ENCODE measurements at places on chromosomes 7 and 10.

DNA sequence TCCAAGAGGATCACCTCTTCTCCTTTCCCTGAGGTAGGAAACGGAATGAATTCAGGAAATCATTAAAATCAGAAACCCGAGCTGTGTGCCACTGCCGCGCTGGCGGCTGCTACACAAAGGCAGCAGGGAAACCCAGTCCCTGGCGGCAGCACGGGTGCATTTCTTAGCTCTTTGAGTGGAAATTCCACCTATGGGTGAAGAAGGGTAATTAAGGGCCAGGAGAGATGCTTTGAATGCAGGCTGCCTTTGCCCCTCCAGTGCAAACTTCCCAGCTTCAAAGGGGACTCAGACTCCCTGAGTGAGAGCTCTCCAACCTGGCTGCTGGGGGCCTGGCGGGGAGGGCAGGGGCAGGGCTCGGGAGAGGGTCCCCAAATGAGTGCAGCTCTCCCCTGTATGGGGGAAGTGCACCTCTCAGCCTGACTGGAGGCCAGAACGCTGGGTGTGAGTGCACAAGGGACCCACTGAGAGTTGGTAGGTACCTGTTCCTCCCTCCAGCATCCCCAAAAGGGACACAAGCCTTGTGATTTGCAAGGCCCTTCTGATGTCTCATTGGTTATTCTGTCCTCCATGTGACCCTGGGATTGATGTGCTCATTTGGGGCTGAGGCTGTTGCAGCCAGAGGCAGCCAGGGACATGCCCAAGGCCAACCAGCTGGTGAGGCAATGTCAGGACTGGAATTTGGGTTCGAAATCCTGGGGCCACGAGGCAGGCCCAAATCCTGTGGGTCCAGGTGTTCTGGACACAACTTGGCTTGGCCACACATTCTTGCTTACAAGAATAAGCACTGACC lies 16.3 kb upstream of the ZMIZ1 start:
- DNase-seq = no peak

DNA sequence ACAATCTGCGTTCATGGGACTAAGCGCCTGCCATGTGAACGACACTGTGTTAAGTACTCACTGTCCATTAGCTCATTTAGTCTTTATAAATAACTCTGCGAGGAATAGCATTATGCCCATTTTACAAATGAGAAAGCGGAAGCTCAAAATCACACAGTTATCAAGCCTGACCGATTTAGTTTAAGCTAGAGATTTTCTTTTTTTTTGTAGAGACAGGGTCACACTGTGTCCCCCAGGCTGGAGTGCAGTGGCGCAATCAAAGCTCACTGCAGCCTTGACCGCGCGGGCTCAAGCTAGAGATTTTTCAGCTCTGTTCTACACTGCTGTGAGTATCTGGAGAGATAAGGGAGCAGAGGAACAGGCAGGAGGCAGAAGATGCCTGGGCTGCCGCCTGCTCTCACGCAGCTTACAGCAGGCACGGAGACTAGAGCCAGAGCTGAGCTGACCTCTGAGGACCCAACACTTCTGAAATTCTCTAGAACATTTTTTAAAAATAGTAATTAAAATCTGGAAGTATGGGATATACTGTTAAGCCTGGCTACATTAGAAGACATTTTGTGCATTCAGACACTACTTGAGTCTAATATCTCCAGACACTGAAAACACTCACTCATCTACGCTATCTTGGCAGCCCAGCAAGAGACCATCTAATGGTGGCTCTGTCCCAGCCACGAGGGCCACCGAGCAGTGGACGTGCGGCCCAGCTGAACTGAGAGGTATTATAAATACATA lies 38.7 kb downstream of the GNA12 start:
- peak; percentile 75 for DNase-seq

DNA sequence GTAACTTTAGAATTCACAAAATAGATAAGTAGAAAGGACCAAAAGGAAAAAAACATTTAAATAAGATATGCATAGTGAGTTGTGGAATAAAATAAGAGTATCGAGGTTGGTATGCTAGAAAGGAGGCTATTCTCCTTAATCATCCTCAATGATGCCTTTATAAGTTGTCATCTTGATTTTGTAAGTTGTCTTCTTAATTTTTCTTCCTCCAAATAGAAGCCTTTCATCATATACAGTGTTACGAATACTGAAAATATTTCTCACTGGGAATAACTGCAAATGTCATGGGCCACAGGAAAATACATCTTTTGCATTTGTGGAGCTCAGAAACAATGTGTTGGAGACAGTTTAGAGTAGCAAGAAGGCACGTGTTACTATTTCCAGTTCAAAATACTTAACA lies 31.5 kb upstream of the PRTFDC1 start:
- peak; percentile 30 for DNase-seq

DNA sequence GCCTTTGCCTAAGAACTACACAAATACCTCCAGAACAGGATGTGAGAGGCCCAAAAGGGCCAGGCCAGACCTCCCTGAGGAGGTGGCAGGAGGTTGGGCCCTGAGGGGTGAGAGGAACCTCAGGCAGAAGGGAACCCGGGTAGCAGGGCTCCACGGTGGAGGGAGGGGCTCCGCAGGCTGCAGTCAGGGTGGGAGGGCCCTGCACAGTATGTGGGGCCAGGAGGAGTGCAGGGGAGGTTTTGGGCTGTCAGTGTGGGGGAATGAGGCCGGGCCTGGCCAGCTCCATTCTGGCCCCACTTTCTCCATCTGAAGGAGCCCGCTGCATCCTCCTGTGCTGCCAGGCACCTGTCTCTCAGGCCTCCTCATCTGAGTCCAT lies 25.9 kb downstream of the DNAJB12 start:
- no peak for DNase-seq

GRCh38 chr10:75954486-75954885 lies 523.1 kb downstream of the LRMDA start:
- DNase-seq = no peak

GRCh38 chr7:142503036-142503435 lies 245.2 kb upstream of the PRSS58 start:
- DNase-seq = no peak

DNA sequence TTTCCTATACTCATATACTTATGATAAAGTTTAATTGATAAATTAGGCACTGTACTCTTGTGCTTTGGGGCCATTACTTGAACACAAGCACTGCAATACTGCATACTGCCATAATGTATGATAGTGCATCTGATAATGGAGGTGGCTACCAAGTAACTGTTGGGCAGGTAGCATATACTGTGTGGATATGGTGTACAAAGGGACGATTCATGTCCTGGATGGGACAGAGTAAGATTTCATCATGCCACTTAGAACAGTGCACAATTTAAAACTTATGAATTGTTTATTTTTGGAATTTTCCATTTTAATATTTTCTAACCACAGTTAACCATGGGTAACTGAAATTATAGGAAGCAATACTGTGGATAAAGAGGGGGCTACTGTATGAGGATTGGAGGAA lies 38.9 kb downstream of the AKAP9 start:
- no peak for DNase-seq

DNA sequence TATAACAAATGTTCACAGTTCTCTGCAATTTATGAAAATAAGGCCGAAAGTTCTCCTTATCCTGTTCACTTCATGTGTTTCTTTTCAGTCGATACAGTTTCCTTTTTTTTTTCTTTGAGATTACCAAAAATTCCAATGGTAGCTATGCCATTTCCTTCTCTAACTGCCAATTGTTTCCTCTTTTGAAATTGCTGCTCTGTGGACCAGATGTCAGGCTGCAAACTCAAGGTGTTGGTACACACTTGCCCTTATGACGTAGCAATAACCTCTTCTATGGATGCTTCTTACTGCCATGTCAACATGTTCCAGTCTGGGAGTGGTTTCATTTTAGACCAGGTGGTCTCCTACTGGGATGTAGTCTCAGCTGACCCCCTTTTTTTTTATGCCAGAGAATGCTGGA lies 52.9 kb downstream of the CASD1 start:
- DNase-seq = peak; percentile 29

DNA sequence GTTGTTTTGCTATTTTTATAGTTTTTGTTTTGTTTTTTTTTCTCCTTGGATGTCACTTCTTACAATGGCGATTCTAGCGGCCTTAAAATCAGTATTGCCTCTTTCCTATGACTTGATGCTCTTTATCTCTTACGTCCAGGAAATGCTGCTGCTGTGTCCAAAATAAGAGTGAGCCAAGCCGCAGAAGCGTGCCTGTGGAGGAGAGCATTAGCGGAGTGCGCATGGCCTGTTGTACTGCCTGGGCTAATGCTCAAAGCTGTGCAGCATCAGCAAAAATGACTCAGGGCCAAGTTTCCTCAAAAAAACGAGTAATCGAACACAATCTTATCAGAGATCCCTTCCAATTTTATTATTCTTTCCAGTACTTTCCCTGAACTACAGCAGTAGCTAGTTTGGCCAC lies 18.5 kb upstream of the GAD2 start:
- no peak for DNase-seq

DNA sequence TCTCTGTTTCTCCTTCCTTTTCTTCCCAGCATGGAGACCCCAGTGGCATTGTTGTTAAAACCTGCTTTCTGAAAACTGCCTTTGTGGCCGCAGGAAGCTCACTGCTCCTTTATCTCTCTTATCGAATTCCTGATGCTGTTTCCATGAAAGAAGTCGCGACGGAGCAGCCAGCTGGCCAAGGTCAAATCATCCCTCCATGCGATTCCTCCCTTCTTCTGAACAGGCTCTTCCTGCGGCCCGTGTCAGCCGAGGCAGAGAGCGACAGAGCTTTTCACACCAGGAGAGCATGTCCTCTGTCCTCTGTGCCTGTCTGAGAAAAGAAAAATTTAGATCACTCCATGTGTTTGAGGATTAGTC lies 242.1 kb upstream of the PITRM1 start:
- DNase-seq = no peak

DNA sequence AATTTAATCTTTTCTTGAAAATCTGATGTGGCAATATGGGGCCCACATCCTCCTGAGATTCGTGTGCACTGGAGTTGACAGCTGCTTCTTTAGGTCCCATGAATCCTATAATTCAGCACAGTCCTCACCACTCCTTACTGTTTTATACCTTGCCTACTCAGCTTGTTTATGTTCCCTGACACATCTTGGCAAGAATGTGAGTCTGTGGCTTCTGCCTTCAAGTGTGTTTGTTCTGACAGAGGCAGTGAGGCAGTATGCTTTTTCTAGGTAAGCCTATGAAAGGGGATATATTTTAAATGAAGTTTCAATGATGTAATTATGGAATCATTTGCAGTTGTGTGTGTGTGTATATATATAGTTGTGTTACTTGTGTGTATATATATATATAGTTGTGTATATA lies 106.4 kb downstream of the AMPH start:
- peak; percentile 7 for DNase-seq

- DNase-seq = no peak
These were observed 69.3 kb downstream of the GLI3 start for GRCh38 chr7:42167631-42168236.

DNA sequence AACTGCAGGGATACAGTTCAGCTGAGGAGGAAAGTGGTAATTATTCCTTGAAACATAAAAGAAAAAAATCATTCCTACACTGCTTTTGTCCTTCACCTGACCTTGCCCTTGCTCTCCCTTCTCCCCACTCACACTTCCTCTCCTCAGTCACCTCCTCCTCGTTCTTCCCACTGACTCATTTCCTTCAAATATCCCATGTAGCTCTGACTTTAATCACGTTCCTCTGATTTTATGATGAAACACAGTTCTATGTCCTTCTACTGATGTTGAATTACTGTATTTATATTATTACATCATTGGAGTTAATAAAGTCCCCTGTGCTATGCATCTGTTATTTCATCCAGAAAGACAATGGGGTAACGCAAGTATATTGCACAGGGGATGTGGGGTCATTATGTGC lies 575.6 kb downstream of the POM121L12 start:
- DNase-seq = no peak

DNA sequence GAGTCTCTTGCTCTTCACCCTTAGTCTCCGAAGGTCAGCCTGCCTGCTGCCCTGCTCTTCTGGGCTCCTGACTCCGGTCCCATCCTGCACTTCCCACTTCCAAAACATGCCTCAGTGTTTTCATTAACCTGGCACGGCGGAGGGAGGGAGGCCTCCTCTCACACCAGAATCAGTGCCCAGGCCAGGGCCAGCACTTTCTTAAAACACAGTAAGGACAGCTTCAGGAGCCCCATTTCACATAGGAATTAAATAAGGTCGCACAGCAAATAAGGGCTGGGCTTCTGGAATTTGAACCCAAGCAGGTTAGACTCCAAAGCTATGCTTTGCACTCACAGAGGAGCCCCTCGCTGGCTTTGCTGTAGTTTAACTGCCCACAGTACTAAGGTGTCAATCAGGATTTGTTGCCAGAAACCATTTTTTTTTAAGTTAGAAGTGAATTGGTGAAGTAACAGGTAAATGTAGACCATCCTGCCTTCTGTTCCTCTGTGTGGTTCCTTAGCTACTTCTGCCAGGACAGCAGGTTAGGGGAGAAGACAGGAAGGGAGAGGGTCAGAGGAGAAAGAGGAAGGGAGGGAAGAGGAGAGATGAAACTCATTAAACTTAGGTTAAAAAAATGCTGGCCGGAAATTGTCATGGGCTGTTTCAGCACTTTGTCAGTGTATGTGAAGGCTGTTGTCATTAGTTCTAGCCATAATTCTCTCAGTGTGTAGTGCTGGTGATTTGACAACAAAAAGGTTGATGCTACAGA lies 1.1 kb downstream of the RASSF4 start:
- DNase-seq = no peak

- no peak for DNase-seq
These were observed 49.7 kb downstream of the FAM241B start for GRCh38 chr10:69679736-69680135.

DNA sequence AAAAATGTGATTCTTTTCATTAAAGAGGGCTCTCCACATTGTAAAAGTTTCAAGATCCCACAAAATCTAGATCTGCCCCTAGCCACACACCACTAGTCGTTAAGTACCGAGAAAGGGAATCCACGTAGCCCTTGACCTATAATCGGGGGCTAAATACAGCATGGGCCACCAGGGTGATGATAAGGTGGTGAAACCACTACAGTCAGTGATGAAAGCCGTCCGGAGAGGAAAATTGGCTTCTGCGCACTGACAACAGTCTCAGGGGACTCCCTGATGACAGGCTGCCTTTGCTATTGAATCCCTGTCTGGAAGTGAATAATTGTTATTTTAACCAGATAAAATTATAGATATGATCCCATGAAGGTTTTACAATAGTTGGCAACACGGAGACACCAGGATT lies 4.6 kb downstream of the TECTB start:
- DNase-seq = peak; percentile 55

Measured in cardiac fibroblast (primary cell).